Activated T-cell treated with anti-CD3 and anti-CD28 coated beads, Interleukin-2, amount 50 U/mL, for 48 hours (primary cell): ENCODE measurements at places on chromosomes 2 and 18.

- no peak for DNase-seq
These were observed 135.5 kb downstream of the IRS1 start for GRCh38 chr2:226664140-226664539.

- no peak for DNase-seq
These were observed 82.3 kb downstream of the UPP2 start for GRCh38 chr2:158184001-158184400.

DNA sequence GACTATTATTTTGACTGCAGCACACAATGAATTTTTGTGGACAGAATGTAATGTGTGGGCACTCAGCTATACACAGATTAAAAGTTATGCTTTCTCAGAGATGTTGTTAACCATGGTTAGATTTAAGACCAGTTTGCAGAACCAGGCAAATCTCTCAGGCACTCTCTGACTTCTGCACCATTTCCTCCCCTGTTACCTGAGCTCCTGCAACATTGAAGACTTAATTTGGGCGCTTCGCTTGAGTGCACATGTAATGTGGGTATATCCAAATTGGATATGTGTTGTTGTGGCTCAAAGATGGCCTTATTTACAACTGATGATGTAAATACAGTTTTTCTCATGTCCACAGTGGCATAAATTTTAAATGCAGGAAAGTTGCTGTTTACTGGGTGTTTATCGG, 469.4 kb downstream of the PTPRM start:
- no peak for DNase-seq

DNA sequence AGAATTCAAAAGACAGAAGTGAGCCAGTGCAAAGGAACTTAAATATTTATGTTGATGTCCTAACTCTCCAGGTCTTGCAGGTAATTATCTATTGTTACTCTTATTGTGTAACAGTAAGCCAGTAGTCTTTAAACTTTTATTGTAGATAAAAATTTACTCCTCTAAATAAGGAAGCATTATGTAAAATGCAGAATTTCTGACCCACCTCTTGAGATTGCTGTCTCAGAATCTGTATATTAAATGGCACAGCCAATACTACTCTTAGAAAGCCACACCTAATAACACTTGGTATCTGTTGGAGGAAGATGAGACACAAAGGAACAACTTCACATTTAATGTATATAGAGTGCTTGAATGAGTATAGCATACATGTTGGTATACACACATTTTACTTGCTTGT, 613.5 kb upstream of the ZNF804A start:
- DNase-seq = no peak

- DNase-seq = peak; percentile 41
These were observed 83.1 kb downstream of the FBXO15 start for GRCh38 chr18:74064510-74064909.

DNA sequence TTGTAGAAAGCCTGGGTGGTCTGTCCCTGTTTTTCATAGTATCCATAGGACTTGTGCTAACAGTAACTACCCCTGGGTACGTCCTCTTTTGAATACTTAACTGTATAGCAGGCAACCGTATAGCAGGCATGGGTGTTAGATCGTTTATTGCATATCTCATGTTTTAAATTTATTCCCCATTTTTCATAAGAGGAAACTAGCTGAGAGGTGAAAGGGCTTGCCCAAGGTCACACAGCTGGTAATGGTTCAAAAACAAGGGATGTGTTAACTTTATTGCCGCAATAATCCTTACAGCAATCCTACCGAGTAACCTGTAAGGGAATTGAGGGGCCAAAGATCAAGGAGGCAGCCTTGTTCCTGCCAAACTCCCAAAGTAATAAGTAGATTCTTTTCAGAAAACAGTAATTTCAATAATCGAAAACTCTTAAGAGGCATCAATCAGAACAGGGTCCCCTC, 990 bp upstream of the MGAT4A start:
- no peak for DNase-seq

DNA sequence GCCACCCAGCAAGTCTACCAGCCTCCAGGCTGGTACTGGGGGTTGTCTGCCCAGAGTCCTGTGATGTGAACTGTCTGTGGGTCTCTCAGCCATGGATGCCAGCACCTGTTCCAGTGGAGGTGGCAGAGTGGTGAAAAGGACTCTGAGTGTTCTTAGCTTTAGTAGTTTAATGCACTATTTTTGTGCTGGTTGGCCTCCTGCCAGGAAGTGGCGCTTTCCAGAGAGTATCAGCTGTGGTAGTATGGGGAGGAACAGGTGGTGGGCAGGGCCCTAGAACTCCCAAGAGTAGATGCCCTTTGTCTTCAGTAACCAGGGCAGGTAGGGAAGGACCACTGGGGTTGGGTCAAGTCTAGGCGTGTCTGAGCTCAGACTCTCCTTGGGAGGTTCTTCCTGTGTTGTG, 356.7 kb downstream of the STK39 start:
- no peak for DNase-seq

GRCh38 chr18:32468147-32468845, 2.4 kb downstream of the GAREM1 start:
- no peak for DNase-seq

- peak; percentile 40 for DNase-seq
These were observed 70.0 kb downstream of the TWSG1 start for GRCh38 chr18:9404565-9405060.
